Cerebellar cortex (tissue), 1 donor: ENCODE measurements at places on chromosomes 3 and 15.

GRCh38 chr3:31530960-31531335, 1.8 kb upstream of the STT3B start:
- DNase-seq: no peak

DNA sequence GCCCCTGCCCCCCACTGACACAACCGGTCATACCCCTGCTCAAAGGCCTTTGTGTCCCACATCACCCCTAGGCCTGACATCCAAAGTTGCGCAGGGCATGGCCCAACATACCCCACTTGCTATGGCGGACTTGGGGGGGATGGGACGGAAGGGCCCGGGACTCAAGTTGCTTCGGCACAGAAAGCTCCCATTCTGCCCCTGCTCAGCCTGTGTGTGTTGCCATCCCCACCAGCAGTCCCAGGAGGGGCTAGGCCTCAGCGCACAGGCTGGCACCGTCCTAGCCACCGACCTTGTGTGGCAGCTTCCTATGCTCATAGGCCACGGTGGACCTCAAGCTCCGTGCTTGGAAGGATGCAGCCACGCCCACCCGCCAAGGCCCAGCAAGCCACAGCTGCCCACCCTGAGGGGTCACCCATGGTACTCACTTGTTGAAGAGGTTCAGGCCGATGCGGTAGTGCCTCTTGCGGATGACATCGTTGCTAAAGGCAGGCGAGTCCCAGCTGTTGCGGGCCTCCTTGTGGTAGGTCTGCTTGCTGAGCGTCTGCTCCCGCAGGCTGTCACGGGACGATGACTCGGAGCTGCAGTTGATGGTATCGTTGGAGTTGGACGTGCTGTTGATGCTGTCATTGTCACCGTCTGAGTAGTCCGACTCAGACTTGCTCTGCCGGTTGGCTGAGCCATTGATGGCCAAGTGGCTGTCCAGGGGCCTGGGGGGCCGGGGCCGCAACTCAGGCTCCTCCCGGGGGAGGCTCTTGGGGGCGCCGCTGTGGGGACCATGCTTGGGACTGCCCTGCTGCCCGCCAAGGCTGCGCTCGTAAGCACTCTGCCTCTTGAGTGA, 93.9 kb upstream of the RPL32 start:
- no peak for DNase-seq

DNA sequence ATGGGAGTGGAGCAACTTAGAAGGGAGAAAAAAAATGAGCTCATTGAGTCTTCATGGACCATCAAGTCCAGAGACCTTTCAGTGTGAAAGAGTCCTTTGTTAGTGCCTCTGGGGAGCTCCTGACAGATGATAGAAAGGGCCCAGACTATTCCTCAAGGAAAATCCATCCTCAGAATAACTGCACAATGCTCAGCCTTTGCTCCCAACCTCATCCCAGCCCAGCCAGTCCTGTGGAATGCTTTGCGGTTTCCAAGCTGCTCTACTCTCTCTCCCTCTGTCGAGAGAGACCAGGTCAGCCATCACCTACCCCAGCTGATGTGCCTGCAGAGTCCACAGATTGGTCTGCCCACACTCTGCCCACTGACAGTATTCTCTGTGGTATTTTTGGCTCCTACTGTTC, 406.2 kb downstream of the MFSD1 start:
- DNase-seq: no peak

GRCh38 chr3:5840056-5840455, 652.5 kb downstream of the EDEM1 start:
- DNase-seq: no peak

DNA sequence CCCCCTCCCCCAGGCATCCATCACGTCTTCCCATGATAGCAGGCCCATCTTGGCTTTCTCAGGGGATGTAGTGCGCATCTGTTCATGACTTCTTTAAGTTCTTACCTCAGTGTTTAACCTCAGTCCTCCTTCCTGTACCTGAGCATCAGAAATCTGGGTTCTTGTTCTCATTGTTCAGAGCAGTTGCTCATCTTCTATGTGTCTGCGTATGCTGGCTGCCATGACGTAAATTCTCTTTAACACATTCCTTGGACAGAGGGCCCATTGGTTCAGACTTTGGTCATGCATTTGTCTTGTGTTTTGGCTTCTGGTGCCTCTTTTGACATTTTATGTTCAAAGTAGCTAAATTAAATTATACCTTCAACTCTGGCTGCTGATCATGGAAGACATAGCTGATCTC, 227.3 kb downstream of the CACNA2D3 start:
- no peak for DNase-seq
